ENCODE measurements at places on chromosomes 4 and X.

- no peak for DNase-seq
Observed at GRCh38 chr4:95059663-95060062, 301.9 kb downstream of the BMPR1B start.

- no peak for DNase-seq
Observed at GRCh38 chrX:67734111-67734753, 190.4 kb downstream of the AR start.

- DNase-seq = peak; percentile 47
Observed at GRCh38 chrX:85503258-85504158, 124.0 kb upstream of the POF1B start.

- peak; percentile 48 for DNase-seq
Observed at GRCh38 chr4:132297346-132297745, 851.7 kb upstream of the PCDH10 start.

GRCh38 chrX:37302569-37302968, 46.6 kb upstream of the PRRG1 start:
- no peak for DNase-seq

- DNase-seq = no peak
Observed at GRCh38 chr4:152112887-152113286, 352.1 kb upstream of the GATB start.

DNA sequence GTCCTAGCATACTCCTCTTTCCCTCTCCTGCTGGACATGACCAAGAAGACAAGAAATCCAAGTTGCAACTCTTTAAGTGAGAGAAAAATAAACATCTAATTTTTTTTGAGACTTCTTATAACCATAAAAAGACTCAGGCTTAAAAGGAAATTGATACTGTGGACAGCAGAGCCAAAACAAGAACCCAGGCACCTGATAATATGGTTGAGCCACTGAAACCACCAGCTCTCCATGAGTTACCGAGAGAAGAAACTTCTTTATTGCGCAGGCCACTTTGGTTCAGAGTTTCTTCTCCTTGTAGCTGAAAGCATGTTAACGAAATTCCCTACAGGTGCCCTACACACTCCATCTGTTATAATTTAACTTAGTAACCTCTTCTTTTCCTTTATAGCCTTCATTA, 11.3 kb upstream of the SPCS3 start:
- no peak for DNase-seq

DNA sequence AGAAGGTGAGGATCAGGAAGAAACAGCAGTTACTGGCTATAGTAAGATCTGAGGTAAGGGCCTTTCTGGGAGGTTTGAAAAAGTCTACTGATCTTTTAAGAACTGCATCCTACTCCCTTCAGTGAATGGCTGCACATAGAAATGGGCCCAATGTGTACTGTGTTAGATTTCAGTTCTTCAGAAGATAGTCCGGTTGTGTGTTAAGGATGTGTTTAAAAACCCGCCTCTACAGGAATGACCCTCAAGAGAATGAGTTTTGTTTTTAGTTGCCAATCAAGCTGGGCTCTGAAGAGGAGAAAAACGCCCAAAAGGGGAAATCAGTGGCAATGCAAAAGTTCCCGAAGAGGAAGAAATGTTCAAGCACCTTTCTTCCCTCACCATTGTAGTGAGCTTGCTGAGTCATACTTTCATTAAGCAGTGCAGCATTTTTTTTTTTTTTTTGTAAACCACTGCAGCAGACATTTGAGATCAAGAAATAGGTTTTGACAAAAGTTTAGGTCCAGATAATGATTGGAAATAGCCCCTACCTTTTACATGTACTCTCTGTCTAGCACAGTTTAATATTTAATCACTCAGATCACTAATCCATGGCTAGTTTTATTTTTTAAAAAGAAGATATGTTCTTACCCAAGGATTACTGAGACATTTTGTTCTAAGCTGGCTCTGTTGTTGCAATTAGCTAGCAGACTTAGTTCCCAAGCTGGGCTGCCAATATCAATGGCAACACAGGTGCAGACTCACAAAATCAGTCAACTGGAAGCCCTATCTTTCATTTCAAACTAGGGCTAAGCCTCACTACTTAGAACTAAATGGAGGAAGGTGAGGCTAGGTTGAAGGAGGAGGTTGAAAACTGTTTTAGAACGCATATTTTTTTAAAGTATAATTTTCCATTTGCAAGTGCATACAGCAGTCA, 7.0 kb upstream of the TRPC5OS start:
- no peak for DNase-seq

GRCh38 chrX:45830343-45830742, 629.7 kb upstream of the DIPK2B start:
- no peak for DNase-seq

DNA sequence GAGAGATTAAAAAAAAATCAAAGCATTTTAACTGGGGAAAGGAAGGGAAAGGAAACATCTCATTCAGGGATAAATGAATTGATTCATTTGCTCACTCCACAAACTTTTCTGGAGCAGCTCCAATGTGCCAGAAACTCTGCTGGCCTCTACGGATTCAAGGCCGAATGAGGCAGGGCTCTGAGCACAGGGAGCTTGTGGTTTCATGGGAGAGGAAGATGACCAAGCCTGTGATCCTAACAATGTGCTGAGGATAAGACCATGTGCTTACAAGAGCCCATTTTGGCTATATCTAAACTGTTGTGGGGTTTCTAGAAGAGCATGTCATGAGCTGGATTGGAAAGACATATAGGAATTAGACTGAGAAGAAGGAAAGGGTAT, 137.5 kb downstream of the ZNF674 start:
- DNase-seq = no peak

DNA sequence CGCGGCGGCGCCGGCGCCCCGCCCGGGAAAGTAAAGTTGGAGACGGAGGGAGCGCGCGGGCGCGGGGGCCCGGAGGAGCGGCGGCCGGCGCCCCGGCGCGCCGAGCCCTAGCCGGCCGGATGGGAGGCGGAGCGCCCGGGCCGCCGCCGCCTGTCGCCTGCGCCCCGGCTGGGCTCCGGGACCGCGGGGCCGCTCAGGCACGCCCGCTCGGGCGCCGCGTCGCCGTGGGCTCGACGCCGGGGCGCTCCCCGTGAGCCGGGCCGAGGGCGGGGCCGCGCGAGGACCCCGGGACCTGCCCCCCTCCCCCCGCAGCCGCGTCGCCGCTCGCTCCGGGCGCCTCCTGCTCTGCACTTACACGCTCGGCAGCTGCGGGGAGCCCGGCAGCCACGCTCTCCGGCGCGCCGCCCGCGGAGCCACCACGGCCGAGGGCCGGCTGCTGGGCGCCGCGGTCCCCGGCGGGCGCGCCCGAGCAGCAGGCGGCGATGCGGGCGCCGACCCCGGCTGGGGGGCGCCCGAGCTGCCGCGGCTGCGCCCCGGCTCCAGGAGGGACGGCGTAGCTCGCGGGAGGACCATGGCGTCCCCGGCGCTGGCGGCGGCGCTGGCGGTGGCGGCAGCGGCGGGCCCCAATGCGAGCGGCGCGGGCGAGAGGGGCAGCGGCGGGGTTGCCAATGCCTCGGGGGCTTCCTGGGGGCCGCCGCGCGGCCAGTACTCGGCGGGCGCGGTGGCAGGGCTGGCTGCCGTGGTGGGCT, at the start of gene ADRA2C:
ADRA2C (plus strand) TSS at position 350 of the 749 bp plus-strand sequence; CDS start at position 572, 222 bp downstream.
- DNase-seq = no peak

DNA sequence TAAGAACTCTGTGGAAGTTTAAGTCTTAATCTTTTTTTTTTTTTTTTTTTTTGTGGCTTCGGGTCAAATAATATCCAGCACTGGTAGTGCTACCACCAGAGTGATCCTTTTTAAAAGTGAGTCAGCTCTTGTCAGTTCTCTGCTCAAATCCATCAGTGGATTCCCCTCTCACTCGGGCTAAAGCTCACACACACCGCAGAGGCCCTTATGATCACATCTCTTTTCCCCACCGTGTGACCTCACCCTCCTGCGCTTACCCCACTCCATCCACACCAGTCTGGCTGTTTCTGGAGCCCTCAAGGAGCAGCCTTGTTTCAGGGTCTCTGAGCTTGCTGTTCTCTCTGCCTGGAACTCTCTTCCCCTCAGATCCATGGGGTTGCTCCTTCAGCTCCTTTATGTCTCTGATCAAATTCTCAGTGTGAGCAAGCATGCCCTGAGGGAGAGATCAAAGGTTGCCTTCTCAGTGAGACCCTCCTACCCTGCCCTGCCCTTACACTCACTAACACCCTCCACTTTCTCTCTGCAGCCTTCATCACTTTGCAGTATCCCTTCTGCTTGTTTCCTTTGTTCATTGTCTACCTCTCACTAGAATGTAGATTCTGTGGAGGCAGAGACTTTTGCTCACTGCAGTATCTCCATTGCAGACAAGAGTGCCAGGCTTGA, 19.8 kb upstream of the BEND4 start:
- DNase-seq = no peak

- DNase-seq = no peak
Observed at GRCh38 chr4:21307709-21308108, 607.5 kb downstream of the PACRGL start.

DNA sequence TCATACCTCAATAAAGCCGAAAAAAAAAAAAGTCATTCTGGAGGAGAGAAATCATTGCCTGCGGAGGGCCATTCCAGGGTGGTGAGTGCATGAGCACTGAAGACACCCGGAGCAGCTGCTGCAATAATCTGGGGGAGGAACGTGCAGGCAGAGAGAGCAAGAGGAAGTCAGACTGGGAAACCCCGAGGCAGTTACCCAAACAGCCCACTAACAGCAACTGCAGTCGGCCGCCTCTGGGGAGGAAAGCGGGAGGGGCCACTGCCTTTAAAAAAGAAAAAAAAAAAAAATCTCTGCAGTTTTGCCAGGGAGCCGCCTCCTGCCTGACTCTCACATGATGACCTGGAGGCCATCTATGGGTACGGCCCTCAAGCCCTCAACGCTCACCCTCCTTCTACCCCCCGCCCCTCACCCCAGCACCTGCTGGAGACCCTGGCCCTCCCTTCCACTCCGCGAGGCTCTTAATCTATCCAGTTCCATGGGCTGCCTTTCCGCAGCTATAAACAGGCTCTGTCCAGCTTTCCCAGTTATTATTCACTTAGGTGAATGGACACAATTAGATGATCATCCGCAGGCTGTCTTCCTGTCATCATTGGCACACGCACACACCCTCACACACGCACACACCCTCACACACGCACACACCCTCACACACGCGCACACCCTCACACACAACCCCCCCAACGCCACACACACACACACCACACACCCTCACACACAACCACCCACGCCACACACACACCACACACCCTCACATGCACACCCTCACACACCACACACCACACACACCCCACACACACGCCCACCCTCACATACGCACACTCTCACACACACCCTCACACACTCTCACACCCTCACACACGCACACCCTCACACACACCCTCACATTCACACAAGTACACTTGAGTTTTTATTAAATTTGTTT, 3.4 kb upstream of the AVPR2 start:
- DNase-seq = peak; percentile 90
